Frontal cortex (tissue), 4 donors: ENCODE measurements at places on chromosomes 13 and 19.
A peak's percentile ranks its signal among the peaks of the same experiment; 100 is the strongest.

GRCh38 chr13:39836038-39836437 is 180.6 kb downstream of the COG6 start:
- no peak for DNase-seq

GRCh38 chr19:46926170-46927071 is 65.6 kb downstream of the ARHGAP35 start:
- peak; percentile 24 for DNase-seq

DNA sequence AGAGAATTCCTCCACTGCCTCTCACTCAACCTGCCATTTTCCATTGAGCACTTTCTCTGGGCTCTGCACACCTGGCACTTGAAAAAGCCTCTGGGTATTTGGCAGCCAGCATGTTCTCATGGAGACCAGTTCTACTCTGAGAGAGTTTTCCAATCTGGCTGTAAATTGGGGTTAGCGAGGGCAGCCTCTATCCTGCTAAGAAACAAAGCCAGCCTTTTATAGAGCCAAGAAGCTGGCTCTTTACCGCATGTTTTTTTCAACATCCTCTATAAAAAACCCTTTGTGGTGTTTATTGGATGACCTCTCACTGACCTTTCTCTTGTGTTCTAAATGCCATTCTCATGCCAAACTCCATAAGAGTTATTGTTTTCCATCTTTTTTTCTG is 52.6 kb upstream of the RCBTB2 start:
- peak; percentile 27 for DNase-seq

DNA sequence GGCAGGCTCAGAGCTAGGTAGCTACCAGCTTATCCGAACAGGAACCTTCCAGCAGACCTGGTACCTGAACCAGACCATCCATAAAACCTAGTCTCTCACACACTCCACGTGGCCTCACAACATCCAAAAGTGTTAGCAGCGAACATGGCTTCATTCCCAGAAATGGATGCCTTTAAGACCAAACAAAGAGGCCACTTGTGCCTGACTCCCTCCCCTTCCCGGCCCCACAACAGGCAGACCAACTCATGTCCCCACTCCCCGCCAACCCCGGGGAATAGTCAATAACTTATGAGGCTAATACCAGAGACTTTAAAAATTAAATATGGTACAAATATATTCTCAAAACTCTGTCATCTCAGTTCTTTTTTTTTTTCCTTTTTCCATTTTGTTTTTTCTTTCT is 46.2 kb downstream of the ZNF557 start:
- DNase-seq: peak; percentile 41
